Stimulated activated CD8-positive, alpha-beta memory T cell treated with anti-CD3 and anti-CD28 coated beads, Interleukin-12 subunit alpha, Interleukin-12 subunit beta, amount 100 ng/mL, for 4 hours (primary cell): ENCODE measurements at places on chromosomes 2 and 18.

DNA sequence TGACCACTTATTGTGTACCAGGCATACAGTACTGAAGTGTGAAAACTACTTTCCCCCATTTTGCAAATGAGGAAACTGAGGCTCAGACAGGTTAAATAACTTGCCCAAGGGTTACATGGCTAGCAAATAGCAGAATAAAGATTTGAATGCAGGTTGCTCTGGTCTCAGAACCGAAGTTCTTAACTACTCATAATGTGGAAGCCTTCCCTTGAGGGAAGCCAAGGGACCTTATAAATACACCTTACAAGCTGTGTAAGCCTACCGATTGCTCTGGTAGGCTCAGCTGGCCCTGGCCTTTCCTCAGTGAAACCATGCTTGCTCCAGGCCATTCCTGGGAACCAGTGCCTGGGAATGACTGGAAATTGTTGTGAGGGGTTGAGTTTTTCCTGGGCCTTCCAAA is 114.6 kb upstream of the CDCA7 start:
- no peak for DNase-seq

- DNase-seq, result no peak
Observed at GRCh38 chr2:35463805-35464596, 891.6 kb upstream of the CRIM1 start.

DNA sequence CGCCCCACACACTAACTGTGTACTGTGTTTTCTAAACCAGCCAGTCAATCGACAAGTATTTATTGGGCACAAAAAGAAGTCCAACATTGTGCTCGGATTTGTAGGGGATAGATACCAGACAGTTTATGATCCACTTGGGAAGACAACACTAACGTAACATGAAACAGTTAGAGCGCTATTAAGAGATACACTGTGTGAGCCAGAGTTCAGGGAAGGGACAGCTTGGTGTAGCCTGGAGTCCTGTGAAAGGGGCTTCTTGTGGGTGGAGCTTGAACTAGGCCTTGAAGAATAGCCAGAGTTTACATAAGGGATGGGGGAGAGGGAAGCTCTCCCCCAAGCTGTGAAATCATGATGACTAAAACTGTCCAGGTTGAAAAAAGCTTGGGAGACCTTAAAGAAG is 176.4 kb upstream of the TCF4 start:
- DNase-seq, result no peak

DNA sequence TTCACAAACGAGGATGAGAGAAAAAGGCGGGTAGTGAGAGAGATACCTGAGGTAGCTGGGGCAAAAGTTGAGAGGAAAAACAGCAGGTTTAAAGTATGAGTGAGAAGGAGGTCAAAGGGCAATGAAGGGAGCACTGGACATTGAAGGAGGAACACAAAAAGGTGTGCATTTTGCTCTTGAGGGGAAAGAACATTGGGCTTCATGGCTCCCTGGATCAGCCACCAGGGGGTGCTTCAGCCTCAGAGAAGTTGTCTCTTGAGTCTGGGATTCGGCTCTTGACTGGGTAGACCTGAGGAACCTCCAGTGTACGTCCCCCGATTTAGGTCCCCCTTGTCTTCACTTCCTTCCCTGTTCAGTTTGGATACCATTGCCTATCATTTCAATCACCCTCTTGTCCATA is 128.5 kb downstream of the RAPGEF4 start:
- DNase-seq, result no peak

DNA sequence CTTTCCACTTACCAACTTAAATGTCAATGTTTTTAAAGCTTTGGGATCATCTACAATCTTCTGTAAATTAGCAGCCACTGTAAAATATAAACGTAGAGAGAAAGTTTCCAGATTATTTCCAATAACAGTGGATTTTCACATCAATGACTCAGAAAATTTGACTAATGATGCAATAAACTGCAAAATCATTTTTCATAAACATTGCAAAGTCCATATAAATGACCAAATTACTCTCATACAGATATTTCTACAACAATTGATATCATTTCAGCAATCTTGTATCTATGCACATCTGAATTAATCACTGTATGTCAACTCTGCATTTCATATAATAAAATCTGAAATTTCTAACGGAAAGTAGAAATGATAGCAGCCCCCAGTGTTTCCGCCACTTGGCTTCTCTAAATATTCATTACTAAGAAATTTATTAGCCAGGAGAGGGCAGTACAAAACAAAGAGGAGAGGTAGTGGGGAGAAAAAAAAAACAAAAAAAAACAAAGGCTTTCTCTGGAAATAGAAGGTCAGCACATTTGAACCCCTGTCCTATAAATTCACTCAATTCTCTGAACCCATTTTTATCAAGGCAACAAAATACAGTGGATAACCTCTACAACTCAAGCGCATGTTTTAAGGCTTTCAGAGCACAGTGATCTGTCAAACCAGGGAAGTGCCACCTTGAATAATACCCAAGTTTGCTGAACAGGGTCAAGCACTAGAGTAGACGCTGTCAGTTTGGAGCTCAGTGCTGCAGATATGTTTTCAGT is 282.6 kb downstream of the STK39 start:
- DNase-seq, result no peak

- DNase-seq, result no peak
Observed at GRCh38 chr2:191355170-191355758, 110.1 kb downstream of the MYO1B start.

GRCh38 chr18:23237524-23238151 is 102.4 kb downstream of the CABLES1 start:
- no peak for DNase-seq

DNA sequence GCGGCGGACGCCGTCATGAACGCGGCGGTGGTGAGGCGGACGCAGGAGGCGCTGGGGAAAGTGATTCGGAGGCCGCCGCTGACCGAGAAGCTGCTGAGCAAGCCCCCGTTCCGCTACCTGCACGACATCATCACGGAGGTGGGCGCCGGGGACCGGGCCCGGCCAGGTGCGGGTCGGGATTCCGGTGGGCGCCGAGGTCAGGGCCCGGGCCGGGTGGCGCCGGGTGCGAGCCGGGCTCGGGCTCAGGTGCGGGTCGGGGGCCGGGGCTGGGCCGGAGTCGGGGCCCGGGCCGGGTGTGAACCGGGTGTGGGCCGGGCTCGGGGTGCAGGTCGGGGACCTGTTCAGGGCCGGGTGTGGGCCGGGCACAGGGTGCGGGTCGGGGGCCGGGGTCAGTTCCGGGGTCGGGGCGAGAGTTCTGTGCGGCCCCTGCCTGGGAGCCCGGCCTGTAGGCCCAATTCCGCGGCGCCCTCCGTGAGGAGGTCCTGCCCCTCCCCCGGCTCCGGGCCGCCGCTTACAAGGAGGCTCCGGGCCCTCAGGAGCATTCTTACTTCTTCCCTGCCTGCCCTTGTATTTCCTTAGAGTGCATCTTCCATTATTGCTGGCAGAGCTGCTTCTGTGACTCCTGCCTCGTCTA is 447 bp downstream of the TRAF3IP1 start:
- no peak for DNase-seq
